Occipital lobe (tissue), 3 donors: ENCODE measurements at places on chromosomes 2 and 18.

GRCh38 chr2:144510294-144510991 lies 9.5 kb downstream of the ZEB2 start:
- DNase-seq: no peak

DNA sequence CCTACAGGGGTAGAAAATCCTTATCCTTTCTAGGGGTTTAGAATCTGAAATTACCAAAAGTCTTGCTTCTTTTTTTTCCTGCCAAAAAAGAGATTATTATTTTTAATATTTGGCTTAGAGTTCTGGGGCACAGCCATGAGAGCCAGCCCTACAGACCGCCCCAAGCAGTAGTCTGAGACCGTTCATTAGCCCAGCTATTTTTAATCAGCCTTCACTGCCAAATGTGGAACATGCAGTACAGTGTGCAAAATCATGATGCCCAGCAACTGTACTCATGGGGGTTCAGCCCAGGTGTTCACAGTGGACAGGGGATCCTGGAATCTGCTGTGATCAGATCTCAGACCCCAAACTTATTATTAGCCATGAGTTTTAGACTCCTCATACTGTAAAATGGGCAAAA lies 60.4 kb downstream of the GRB14 start:
- no peak for DNase-seq

- no peak for DNase-seq
Observed at GRCh38 chr2:11411768-11412448, 54.1 kb downstream of the E2F6 start.

- no peak for DNase-seq
Observed at GRCh38 chr2:241237949-241238371, 49.5 kb downstream of the ANO7 start.

DNA sequence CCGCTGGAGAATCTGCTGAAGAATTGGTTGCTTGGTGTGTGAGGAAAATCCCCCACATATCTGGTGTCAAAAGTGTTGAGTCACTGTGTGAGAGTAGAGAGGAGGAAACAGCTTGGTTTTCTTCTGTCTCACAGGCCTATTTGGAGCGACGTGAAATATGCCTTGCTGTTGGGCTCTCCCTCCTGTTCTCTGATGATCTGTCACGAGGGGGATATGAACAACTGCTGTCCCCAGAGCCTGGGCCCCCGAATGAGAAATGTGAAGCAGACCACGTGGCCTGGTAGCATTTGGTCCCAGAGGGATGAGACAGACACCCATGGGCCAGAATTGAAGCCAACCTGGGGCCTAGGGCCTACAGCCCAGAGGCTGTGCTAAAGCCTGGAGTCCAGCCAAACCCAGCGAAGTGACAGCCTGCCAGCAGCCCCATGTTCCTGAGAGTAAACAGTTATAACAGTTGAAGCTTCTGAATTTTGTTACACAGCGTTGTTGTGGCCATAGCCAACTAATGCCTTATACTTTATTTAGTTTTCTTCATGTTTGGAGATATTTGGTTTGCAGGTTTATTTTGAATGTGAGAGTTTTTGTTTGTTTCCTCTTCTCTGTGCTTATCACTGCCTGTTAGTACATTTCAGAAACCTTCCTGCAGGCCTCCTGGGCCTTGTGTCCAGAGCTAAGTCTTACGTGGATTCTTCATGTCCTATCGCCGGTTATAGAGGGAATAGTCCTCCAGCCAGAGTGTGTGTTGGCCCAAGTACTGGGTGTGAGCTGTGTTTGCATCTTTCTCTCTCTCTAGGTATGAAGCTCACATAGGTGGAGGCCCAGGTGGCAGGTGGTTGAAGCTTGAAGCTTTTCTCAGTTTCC lies 18.7 kb upstream of the COLEC12 start:
- no peak for DNase-seq

DNA sequence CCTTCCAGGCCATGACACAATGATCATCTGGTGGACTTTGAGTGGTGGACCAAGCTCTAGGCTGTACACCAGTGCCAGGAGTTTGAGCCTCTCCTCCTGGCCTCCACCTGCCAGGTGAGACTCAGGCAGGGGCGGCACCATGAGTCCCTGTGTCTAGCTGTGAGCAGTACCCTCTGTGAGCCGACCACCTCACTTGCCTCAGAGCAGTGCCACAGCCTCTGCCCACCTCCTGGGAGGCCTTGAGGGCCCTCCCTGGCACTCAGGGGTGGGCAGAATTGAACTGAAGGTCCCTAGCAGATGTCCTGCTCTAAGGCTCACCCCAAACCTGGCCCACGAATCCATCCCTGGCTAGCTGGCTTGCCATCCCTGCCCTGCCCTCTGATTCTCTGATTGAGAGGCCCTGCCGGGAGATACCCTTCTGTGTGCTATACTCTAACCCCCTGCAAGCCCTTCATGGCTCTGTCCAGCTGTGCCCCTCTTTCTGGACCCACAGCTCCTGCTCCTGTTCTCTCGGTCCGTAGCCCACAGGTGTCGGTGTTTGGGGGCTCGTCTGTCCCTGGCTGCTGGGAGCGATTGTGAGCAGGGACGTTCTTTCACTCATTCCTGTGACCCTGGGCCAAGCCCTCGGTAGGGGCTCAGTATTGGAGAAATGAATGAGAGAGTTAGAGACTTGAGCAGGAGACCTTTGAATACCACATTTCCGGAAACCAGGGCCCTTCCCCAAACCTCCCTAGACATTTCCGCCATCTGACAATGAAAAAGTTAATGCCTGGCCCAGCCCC lies 70.0 kb downstream of the INHBB start:
- DNase-seq: no peak

DNA sequence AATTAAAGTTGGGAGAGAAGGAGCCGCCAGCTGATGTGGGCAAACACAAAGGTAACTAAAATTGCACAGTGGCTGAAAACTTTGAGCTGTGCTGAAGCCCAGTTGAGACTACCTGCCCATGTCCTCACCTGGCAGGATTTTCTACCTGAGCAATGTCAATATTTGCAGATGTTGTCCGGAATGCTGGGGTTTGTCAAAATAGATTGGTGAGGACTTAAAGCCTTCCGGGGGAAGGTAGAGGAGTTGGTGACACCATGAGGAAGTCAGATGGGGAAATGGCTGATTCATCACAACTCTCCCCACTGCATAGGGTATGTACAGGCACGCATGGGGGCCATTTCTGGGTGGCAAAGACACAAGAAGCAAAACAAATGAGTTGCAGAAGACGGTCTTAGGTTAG lies 114.9 kb downstream of the ALK start:
- no peak for DNase-seq

GRCh38 chr2:230422149-230422548 lies 6.1 kb downstream of the SP100 start:
- DNase-seq: no peak
